BJ (cell line): ENCODE measurements at places on chromosomes 16 and 17.
A peak's percentile ranks its signal among the peaks of the same experiment; 100 is the strongest.

DNA sequence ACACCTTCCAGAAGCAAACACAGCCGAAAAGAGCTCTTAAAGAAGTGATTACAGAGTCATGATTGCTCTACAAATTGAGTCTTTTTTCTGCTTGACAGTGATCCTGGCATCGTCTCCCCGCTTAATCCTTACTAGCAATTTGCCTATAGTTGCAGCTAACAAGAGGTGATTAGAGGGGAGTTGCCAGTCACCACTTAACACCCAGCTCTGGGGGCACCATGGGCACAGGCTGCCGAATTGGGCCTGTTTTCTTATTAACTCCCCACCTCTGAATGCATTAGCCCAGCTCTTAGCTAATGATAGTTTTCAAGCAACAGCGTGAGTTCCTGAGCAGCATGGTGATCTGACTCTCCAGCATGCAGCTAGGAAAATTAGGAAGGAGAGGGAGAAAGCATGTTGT is 93.5 kb downstream of the RBFOX1 start:
- DNase-seq, result no peak

DNA sequence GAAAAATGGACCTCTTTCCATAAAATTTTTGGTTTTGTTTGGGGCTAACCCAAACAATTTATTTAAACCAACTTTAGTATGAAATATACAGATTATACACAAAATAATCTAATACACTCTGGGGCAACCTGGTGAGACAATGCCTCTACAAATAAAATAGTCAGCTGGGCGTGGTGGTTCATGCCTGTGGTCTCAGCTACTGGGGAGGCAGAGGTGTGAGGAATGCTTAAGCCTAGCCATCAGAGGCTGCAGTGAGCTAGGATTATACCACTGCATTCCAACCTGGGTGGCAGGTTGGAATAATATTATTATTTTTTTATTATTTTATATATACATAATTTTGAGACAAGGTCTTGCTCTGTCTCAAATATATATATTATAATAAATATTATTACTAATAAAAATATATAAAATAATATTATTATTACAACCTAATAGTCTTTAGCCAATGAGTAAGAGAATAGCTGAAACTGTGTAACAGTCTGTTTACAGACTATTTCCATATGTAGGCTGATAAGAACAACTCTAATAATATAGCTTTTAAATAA is 50.5 kb downstream of the GLG1 start:
- DNase-seq, result no peak

- no peak for DNase-seq
Measured at GRCh38 chr17:79441356-79442160, 169.3 kb downstream of the RBFOX3 start.

GRCh38 chr17:63376949-63377348 is 69.2 kb downstream of the CYB561 start:
- DNase-seq, result no peak

DNA sequence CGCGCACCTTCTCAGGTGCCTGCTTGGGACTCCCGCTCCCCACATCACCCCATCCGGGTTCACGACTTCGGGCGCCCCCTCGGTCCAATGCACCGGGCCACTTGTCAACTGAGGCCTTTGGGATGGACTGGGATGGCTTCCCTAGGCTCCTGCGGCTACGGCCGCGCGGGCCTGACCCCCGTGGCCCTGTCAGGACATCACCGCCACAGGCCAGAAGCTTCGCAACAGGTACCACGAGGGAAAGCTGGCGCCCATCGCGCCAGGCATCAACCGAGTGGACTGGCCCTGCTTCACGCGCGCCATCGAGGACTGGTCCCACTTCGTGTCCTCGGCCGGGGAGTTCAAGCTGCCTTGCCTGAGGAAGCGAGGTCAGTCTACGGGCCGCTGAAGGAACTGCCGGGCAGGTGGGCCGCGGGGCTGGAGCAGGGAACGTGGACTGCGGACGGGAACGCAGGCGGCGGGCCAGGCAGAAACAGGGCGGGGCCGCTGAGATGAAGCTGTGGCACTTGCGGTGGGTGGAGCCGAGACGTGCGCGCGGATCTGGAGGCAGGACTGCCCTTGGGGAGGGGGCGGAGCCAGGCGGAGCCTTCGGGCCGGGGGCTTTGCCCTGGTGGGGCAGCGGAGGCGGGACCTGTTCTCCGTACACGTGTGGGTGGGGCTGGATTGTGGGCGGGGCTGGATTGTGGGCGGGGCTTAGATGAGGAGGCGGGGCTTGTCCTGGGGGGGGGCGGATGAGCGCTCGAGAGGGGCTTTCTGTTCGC is 13.7 kb upstream of the CNGB1 start:
- DNase-seq, result peak; percentile 44
